ENCODE measurements at places on chromosomes 3 and 15.

- H3K4me3 ChIP-seq: no peak overlapping the region
- H3K27me3 ChIP-seq: no peaks in the 10 kb centered on the region
- DNase-seq: no peak
- no peaks in the 10 kb centered on the region for H3K4me1 ChIP-seq
Observed at GRCh38 chr3:183815951-183816475, 9.4 kb downstream of the MAP6D1 start.

DNA sequence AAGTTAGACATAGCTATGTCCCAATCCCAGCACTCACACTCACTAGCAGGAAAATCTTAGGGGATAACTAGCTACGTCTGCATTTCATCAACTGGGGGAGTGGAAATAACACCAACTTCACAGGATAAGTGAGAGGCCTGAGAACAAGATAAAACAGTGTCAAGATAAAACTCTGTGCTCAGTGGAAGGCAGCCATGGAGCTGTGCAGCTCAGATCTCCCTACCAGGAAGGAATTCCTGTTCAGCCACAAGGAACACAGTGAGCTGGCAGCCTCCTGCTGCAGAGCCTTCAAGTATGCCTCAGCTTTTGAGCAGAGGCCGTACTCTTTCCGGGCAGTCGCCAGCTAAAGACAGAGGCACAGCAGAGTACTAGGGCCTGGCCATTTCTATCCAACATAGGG, 115.8 kb upstream of the TOPAZ1 start:
- no peaks in the 10 kb centered on the region for H3K4me1 ChIP-seq
- no peak overlapping the region for H3K27ac ChIP-seq
- no peak for DNase-seq
- H3K36me3 ChIP-seq: no peaks in the 10 kb centered on the region

DNA sequence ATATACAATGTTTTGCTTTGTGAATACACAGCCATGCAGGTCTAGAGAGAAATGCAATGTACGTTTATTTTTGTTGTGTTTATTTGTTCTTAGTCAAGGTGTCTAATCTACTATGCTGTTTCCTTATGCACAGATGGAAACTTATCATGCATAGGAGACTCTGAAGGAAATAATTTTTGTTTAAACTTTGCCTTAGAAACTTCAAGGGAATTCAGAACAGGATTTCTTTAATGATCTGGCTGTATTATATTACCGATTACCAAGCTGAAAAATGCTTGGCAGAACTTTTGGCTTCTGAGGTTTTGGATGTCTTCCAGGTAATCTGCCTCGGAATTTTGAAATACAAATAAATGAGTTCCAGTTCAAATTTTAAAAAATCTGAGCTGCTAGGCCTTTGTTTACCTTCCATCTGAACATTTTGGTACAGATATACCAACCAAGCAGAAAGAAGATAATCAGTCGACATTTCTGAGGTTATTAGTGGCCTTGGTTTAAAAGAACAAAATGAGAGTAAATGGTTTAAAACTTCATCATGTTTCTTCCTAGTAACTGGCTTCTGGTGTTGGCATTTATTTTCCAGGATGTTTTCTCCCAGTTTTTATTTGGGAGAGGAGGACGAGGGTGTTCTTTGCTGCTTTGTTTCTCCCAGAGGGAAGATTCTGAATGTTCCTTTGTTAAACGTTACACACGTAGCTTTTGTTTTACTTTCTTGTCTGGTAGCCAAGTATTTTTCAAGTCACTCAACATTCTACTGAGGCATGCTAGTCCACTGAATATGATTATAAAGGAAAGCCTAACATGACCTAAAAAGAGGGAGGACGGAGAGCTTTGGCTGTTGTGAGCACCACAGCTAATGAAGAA, 421.8 kb upstream of the TBL1XR1 start:
- no peaks in the 10 kb centered on the region for H3K36me3 ChIP-seq
- no peaks in the 10 kb centered on the region for H3K27me3 ChIP-seq
- no peak overlapping the region for H3K4me3 ChIP-seq

DNA sequence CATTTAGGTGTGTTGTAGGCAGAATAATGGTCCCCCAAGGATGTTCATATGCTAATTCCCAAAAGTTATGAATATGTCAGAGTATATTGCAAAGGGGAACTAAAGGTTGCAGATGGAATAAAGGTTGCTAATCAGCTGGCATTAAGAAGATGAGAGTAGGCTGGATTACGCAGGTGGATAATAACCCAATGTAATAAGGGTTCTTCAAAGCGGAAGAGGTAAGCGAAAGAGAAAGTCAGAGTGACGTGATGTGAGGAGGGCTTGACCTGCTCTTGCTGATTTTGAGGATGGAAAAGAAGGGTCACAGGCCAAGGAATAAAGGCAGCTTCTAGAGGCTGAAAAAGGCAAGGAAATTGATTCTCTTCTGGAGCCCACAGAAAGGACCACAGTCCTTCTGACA, 104.0 kb downstream of the STRIT1 start:
- H3K27me3 ChIP-seq: no peaks in the 10 kb centered on the region
- no peak overlapping the region for H3K4me3 ChIP-seq
- DNase-seq: no peak
- no peaks in the 10 kb centered on the region for H3K4me1 ChIP-seq
- H3K36me3 ChIP-seq: no peaks in the 10 kb centered on the region
- no peak overlapping the region for H3K27ac ChIP-seq

DNA sequence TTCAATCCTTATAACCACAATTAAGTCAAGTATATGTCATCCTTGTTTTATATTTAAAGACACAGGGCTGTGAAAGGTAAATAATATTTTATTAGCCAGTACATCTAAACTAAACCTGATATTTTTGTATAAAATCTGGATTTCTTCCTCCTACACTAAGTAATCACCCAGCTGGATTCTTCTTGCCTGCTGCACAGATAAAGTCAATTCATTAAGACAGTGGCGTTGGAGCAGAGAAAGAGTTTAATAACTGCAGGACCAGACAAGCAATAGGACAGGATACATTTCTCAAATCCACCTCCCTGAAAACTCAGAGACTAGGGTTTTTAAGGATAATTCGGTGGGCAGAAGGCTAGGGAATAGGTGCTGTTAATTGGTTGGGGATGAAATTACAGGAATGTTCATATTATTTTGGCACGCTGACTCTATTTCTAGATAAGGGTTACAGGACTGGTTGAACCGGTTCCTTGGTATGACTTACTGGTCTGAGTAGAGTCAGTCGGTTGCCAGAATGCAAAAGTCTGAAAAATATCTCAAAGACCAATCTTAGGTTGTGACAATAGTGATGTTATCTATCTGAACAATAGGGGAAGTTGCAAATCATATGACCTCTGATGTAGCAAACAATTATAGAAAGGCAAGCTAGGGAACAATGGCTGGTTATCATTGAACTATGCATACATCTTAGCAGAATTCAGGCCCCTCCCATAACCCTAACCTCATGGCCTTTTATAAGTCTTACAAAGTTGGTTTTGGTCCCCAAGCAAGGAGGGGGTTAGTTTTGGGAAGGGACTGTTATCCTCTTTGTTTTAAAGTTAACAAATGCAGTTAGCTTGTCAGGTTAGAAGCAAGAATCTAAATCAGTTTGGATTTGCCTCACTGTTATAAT, 244.8 kb downstream of the ALCAM start:
- H3K4me3 ChIP-seq: no peak overlapping the region
- no peaks in the 10 kb centered on the region for H3K36me3 ChIP-seq
- no peaks in the 10 kb centered on the region for H3K27me3 ChIP-seq
- H3K4me1 ChIP-seq: no peaks in the 10 kb centered on the region
- H3K27ac ChIP-seq: no peak overlapping the region

GRCh38 chr15:99424978-99425656, 140.7 kb upstream of the MEF2A start:
- peak; percentile 37 for DNase-seq
- H3K27me3 ChIP-seq: no peaks in the 10 kb centered on the region
- H3K4me1 ChIP-seq: peaks cover 16% of the 10 kb centered on the region
- H3K36me3 ChIP-seq: no peaks in the 10 kb centered on the region
- no peak overlapping the region for H3K4me3 ChIP-seq

DNA sequence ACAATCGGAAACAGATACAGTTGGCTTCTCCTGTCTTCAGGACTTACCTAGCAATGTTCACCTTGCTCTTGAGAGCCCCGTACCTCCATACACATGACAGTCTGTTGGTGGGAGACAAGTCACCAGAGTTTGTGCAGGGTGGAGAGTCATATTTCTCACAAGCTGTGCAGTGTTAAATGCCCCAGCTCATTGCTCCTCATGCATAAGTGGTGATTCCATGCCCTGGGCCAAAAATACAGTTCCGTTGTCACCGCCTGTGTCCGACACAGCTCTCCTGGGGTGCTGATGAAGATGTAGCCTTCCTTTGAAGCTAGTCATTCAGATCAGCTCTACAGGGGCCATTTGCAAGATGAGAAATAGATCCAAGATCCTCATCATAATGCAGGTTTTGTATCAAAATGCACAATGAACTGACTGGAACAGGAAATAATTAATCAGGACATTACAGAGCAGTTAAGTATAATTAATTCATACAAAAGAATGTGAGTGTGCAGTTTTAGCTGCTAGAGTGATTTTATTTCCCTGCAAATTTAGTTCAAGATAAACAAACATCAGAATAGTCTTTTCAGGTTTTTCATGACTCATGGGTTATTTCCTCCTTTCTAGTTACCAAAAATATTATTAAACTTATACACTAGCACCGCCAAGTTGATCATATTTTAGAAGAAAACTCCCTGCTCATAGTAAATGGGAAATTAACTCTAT, 66.5 kb downstream of the CD47 start:
- no peak overlapping the region for H3K27ac ChIP-seq
- no peak overlapping the region for H3K4me3 ChIP-seq
- DNase-seq: no peak
- H3K36me3 ChIP-seq: no peaks in the 10 kb centered on the region
- peaks cover 5% of the 10 kb centered on the region for H3K4me1 ChIP-seq

DNA sequence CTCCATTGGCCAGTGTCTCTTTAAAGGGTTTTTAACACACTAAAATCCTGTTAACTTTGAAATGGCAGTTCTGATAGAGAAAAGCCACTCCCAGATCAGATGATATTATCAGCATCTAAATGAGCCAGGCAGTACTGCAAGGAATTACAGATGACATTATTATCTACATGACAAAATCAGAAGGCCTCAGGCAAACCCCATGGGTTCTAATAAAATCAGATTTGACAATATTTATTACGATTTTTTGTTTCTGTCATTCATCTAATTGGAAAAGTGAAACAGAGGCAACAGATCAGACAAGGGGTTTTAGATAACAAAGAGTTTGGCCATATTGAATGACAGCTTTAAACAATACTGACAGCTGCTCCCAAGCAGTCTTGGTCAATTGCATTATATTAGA, 112.7 kb downstream of the FEZF2 start:
- peaks cover 25% of the 10 kb centered on the region for H3K36me3 ChIP-seq
- no peaks in the 10 kb centered on the region for H3K4me1 ChIP-seq
- H3K27ac ChIP-seq: no peak overlapping the region
- no peak overlapping the region for H3K4me3 ChIP-seq

GRCh38 chr3:2727610-2728318, 382.4 kb downstream of the IL5RA start:
- DNase-seq: no peak
- H3K4me1 ChIP-seq: no peaks in the 10 kb centered on the region
- H3K36me3 ChIP-seq: no peaks in the 10 kb centered on the region
- no peak overlapping the region for H3K4me3 ChIP-seq
- no peak overlapping the region for H3K27ac ChIP-seq
- no peaks in the 10 kb centered on the region for H3K27me3 ChIP-seq

DNA sequence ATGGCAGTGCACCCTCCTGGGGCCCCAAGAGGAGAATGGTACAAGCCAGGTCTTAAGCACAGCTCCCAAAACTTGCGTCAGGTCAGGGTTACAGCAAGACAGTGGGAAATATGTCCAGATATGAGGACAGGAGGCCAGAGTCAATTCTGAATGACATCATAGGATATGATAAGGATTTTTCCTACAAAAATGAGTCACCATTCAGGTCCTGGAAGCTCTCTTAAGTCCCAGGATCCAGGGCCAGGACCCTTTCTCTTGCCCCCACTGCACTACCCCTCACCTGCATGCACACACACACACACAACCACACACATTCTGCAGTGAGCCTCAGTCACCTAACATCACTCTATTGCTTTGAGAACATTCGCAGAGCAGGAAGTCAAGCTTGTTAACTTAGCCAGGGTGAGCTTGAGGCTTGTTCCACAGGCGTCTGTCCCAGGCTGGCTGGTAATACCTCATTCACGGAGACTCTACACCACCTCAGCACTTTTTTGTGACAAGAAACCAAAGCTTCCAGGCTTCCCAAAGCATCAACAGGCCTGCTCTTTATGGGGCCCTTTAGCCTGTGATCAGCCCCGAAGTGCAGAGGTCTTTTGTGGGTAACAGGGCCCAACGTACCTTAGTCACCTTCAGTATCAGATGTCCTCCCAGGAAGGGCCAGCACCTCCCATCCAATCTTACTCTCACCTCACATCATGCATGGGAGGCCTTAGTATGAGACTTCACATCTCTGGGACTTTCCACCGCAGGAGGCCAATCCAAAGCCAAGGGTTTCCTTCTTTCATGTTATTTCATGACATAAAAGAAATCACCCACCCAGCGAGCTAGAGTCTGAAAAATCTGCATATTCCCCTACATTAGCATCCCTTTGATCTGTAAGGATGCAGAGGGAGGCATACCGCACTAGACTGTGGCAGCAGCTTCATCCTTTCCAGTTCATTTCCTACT, 74.0 kb upstream of the LIPC start:
- H3K4me1 ChIP-seq: no peaks in the 10 kb centered on the region
- no peak overlapping the region for H3K27ac ChIP-seq
- no peaks in the 10 kb centered on the region for H3K36me3 ChIP-seq
- H3K27me3 ChIP-seq: no peaks in the 10 kb centered on the region
- no peak for DNase-seq

All from ascending aorta (tissue), 2 donors.